ENCODE measurements at places on chromosomes 6 and 20.

DNA sequence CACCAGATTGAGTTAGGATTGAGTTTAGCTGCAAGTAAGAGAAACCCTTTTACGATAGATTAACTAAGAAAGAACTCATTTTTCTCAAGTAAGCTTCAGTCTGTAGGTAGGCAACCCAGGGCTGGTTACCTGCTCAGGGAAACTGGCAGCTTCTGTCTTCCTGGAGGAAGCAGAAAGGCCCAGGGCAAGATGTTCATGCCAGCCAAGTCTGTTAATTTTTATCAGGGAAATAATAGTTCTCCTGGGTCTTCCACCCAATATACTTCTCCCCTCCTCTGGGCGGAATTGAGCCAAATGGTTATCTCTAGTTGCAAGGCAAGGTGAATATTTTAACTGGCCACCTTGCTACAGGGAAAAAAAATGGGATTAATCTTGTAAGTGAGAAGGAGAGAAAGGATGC, 98.2 kb downstream of the UTRN start:
- no peak for DNase-seq

GRCh38 chr20:3189561-3190131, 14.8 kb downstream of the DDRGK1 start:
- no peak for DNase-seq

GRCh38 chr6:125872259-125872921, 81.6 kb downstream of the NCOA7 start:
- DNase-seq = no peak

- no peak for DNase-seq
These were observed 417.9 kb downstream of the CD109 start for GRCh38 chr6:74113901-74114300.

DNA sequence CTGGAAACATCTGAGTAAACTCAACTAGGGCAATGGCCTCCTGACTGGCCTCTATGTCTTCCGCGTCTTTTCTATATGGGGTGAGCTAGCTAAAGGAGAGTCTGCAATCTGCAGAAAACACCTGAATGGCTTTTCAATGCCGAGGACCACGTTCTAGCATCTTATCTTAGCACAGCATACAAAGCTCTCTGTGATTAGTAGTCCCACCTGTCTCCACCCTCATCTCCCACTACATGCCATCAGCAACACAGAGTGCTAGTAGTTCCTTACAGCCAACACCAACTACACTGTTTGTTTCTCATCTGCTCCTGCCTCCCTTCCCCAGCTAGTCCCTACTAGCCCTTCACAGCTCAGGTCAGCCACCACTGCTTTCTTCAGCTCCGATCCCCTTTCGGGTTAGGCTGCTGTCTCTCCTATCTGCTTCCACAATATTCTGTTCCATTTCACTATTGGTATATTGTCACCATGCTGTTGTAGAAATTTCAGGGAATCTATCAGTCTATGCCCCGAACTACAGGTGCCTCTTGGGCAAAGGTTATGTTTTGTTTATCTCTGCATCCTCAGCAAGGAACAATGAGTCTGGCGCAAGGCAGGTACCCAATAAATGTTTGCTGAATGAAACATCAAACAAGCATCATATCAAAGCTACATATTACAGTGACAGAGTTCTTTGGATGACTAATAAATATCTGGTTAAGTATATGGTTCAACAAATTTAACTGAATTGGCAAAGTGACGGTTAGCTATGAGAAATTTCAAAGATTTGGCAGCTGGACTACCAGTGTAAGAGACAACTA, 12.2 kb downstream of the LYRM4 start:
- DNase-seq = no peak

DNA sequence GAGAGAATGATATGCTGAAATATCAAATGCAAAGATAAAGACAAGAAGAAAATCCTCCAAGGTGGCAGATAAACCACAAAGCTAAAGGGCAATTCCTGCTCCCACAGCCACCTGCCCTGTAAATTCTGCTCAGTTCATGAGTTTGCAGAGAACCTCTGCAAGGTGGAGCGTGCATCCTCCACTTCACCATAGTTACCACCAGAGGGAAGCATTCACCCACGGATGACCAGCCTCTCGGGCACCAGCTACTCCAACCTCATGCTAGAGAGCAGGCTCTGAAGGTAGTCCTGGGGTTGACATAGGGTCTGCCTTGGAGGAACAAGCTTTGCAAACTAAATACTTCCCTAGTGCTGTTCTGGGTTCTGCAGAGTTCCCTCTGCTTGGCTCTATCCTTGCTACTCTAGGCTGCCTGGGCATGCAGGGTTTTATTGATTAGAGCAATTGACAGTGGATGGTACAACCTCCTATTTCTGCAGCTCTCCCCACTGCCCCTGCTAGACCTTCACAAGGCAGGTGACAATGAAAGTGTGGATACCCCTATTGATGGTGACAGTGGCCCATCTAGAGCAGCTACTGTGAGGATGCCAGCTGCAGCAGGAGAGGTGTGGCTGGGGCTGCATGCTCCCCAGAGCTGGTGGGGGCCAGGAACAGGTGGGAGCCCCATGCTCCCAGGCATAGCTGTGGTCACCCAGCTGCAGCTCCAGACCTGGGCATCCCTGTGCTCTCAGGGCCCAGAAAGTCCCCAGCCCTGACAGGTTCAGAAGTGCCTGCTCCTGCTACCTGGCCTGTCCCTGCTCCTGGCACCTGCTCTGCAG, 51.1 kb downstream of the GGTLC1 start:
- DNase-seq = peak; percentile 71

GRCh38 chr20:4104842-4105241, 89.5 kb upstream of the RNF24 start:
- DNase-seq = no peak

- no peak for DNase-seq
These were observed 3.0 kb downstream of the ANKRD66 start for GRCh38 chr6:46749731-46750130.

- DNase-seq = no peak
These were observed 12.4 kb downstream of the ADGRF5 start for GRCh38 chr6:46909371-46909770.

DNA sequence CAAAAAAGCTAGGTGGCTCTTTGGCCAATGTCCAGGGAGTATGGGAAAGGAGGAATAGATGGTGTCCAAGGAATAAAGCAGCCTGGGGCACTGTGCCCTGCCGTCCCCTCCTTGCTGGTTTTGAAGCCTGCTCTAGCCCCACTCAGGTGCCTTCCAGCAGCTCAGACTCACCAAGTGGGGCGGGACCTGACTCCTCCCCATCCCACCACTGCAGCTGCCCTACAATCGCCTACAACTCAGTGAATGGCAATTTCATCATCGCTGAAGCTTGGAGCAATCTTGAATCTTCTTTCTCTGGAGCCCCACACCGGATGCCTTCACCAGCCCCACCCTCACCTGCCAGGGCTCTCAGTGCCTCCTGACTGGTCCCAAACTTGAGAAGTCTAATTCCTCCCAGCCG, 56.4 kb upstream of the NXT1 start:
- DNase-seq = no peak

DNA sequence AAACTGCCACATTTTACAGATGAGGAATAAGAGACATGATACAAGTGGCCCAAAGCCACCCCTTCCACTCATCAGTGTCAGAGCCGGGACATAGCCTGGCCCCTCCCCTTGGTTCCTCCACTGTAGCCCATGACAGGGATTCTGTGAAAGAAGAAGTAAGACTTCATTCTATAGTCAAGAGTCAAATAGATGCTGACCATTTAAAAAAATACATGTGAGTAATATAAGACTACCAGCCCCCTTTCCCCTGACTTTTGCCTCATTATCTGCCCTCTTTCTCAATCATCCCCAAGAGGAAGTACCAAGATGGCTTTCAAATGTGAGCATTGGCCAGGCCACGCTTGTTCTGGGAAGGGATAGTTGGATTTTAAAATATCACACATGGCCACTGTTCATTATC, 57.8 kb upstream of the TAB2 start:
- no peak for DNase-seq
